ENCODE measurements at places on chromosomes 6 and 20. TPM values are rescaled to one million over a fixed set of nuclear protein-coding genes. Genes with fewer than 3 reads are reported as not detected.

DNA sequence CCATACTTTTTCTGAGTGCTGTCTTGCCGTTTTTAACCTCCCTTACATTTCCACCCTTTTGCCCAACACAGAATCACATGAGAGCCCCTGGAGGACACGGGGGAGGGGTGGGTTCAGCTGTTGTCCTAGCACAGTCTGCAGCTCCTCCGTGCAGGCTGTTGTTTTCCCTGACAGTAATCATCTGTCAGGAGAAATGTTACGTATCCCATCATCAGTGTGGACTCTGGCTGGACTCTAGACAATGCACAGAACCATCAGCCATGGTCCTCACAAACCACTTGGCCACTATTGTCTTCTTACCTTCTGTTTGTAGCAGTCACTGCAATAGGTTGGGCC, 92.1 kb downstream of the RIN2 start:
- DNase-seq, result no peak
- peaks cover 11% of the 10 kb centered on the region for H3K27me3 ChIP-seq
- H3K4me3 ChIP-seq, result no peak overlapping the region
- H3K36me3 ChIP-seq, result no peaks in the 10 kb centered on the region

- H3K27ac ChIP-seq, result peak overlapping the region; percentile 40
- H3K27me3 ChIP-seq, result no peaks in the 10 kb centered on the region
- peaks cover 77% of the 10 kb centered on the region for H3K36me3 ChIP-seq
- H3K4me3 ChIP-seq, result no peak overlapping the region
Measured at GRCh38 chr20:50565383-50565782, 55.2 kb downstream of the PTPN1 start.

DNA sequence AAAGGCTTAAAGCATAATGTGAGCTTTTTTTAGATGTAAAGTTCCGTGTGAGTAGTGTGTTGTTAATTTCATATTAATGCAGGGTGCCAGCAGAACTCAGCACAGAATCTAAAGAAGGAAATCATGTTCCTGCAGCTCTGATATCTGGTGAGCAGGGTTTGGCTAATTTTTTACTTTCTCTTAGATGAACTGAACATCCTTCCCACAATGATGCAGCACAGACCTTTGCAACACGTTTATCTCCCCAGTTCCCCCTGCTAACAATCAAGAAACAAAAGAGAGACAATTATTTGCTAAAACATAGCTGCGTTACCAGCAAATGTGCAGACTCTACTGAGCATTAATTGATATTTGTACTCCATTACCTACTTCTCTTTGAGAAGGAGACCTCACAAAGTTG, 39.1 kb upstream of the ATXN1 start:
- H3K4me1 ChIP-seq, result peaks cover 23% of the 10 kb centered on the region
- no peaks in the 10 kb centered on the region for H3K27me3 ChIP-seq
- H3K36me3 ChIP-seq, result no peaks in the 10 kb centered on the region
- no peak for DNase-seq
- H3K4me3 ChIP-seq, result no peak overlapping the region

- H3K27me3 ChIP-seq, result no peaks in the 10 kb centered on the region
- H3K36me3 ChIP-seq, result peaks cover 4% of the 10 kb centered on the region
- H3K27ac ChIP-seq, result no peak overlapping the region
- no peak overlapping the region for H3K4me3 ChIP-seq
- H3K4me1 ChIP-seq, result no peaks in the 10 kb centered on the region
Measured at GRCh38 chr6:109531446-109531845, 48.4 kb upstream of the ZBTB24 start.

- no peak overlapping the region for H3K27ac ChIP-seq
- H3K27me3 ChIP-seq, result no peaks in the 10 kb centered on the region
- H3K4me1 ChIP-seq, result no peaks in the 10 kb centered on the region
Measured at GRCh38 chr6:2141644-2142290, 103.6 kb downstream of the GMDS start.

DNA sequence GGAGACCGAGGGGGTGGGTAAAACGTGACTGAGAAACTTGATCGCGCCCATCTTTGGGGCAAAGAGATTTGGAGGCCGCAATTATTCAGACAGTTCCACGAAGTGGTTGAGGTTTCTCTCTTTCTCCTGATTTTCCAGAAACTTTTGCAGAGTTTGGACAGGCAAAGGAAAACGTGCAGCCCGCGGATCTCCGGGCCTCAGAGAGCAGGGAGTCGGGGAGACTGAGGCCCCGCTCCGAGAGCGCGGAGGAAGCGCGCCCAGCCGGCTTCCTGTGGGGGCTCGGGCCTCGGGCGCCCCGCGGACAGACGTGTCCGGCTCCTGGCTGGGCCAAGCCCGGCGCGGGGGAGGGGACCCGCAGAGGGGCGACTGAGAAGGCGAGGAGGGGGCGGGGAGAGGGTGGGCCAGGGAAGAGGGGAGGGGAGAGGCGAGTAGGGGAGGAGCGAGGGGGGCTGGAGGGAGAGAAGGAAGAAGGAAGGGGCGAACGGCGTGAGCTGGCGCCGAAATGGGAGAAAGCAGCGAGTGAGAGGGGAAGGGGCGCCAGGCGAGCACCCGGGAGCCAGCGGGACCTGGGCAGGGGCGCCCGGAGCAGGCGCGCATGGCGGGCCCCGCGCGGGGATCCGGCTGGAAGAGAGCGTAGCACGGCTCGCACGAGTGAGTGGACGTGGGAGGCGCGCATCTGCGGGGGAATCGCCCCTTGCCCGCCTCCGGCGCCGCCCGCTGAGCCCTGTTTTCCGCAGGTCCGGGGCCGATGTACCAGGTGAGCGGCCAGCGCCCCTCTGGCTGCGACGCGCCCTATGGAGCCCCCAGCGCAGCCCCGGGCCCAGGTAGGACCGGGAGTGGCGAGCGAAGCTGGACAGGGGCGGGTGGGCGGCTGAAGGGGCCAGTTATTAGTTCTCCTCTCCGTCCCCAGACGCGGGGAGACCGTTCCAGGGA, at the start of gene MDFI:
MDFI (plus strand) TSS at position 467 of the 933 bp plus-strand sequence; CDS start at position 749, 282 bp downstream.
- no peak within 1 kb of the TSS for H3K27ac ChIP-seq
- H3K4me1 ChIP-seq, result peaks cover 5% of the 10 kb centered on the region
- H3K27me3 ChIP-seq, result peaks cover 48% of the 10 kb centered on the region
- no peaks in the 10 kb centered on the region for H3K36me3 ChIP-seq
- peak within 1 kb of the TSS; percentile 54 for H3K4me3 ChIP-seq

The LGSN gene
- total RNA-seq, result not detected

GRCh38 chr6:12848964-12849808, 132.6 kb downstream of the PHACTR1 start:
- H3K27ac ChIP-seq, result no peak overlapping the region
- DNase-seq, result no peak
- no peaks in the 10 kb centered on the region for H3K4me1 ChIP-seq
- H3K4me3 ChIP-seq, result no peak overlapping the region
- no peaks in the 10 kb centered on the region for H3K36me3 ChIP-seq

The PSORS1C1 gene
- total RNA-seq, result not detected

Data from activated CD4-positive, alpha-beta memory T cell treated with anti-CD3 and anti-CD28 coated beads for 36 hours (primary cell).